Fibroblast of skin of back (primary cell): ENCODE measurements at places on chromosomes 1 and 21.

DNA sequence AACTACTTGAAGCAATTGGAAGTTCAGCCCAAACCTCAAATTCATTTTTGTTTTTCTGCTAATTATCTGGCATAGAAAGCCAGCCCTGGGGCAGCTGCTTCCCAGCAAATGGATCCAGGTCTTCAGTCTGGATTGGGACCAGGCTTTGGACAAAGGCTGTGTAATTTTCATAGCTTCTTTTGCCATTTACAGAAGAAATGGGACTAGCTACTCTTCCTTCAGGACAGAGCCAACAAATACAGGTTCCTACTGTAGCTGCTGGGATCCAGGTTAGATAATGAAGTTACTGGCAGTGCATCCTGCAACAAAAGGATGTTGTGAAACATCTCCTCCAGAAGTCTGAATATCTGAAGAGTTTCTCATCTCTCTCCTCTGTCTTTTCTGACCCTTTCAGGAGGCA lies 171.5 kb upstream of the CAMK1G start:
- DNase-seq: no peak

DNA sequence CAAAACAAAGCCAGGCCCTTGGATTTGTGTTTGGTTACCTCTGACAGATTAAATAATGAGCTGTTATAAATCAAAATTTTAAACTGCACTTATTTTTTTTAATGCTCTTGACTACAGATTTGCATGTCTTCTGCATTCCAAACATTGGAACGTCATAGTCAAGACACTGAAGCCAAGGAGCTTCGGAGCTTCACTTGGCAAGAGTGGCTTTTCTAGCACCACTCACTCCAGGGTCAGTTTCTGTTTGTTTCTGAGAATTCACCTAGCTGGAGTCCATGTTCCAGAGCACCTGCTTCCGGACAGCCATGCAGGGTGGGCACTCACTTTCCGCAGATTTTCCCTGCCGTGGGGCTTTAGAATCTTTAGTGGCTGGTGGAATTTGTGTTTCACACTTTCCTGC lies 202.9 kb downstream of the ZP4 start:
- no peak for DNase-seq

GRCh38 chr1:192860478-192861185 lies 51.8 kb downstream of the RGS2 start:
- DNase-seq: no peak

DNA sequence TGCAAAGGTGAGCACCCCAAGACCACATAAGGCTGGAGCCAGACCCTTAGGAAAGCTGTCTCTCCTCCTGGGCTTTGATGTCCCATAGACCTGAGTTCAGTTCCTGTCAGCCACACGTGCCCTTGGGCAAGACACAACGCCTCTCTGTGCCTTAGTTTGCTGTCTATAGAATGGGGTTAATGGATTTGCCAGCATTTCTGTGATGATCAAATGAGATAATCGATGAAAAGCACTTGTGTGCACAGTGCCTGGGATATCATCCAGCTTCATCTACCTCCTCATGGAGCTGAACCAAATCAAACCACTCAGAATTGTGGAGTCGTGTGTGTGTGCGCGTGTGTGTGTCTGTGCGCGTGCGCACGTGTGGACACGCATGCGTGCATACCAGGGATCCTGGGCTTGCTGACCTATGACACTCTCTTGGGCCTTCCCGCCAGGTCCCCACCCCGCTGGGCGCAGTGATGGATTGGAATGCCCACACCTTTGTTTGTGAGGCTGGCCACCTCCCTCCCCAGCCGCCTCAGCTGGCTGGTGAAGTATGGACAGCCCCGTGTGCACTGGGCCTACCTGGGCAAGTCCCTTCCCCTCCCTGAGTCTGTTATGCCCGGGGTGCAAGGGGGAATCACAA lies 5.2 kb downstream of the TTC22 start:
- DNase-seq: no peak

DNA sequence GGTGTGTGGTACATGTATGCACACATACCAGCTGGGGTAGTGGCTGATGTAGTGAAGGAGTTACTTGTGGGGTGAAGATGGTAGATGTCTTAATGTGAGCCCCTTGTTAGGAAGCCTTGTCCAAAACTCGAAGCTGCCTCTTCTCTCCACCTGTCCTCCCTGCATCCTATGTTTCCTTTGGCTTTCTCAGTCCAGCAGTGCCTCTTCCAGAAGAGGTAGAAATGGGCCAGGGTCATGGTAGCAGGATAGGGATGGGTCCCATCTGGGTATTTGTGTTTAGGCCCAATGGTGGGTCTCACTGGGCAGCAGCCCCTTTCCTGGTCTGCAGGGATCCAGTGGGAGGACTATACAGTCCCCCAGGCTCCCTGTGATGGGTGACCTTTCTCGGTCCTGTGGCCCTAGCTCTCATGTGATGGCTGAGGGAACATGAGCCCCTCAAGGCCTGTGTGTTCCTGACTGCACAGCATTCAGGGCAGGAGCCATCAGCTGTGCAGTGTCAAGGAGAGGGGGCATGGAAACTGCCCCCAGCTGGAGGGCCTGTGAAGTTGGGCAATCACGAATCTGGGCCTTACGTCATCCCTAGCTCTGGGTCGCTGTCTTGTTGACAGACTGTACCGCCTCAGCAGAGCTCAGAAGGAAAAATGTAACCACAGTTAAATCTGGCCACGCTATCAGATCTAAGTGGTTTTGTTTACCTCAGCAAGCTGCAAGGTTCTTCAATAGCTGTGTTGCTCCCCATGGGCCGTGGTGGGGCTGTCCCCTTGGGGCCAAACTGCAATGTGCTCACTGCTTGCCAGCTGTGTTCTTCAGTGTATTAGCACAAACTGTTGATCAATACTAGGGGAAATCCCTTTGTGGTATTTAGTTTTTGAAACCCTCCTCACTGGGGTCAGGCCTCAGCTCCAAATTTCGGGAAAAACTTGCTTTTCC lies 82.7 kb downstream of the NOS1AP start:
- DNase-seq: no peak

- no peak for DNase-seq
Observed at GRCh38 chr1:3552751-3553150, 58.6 kb downstream of the MEGF6 start.

DNA sequence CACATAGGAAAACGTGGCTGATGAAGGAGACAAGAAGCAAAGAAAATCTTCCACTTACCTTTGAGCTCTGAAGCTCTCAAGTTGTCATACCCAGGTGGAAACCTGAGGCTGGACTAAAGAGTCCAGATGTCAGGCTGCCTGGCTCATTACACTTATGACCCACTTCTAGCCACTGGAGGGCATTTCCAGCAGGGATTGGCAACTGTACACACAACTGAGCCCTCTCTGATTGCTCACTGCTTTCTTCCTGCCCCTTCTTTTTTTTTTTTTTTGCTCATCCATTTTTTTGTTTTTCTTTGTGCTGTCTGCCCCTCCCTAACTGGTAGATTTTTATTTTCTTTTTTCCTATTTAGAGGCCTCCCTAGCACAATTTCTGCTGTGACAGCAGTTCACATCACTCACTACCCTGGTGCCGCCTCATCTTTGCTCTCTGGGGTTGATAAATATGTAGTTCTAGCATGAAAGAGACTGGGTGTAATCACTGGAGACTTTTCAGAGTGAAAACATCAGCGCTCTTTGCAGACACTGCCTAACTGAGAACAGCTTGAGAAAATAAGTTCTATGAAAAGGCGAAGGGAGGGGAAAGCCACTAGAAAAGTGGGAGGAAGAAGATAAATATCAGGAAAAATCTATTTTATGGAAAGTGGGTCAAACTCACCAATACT lies 334.5 kb downstream of the NUF2 start:
- no peak for DNase-seq
